ENCODE measurements at places on chromosomes 3 and 15. TPM values are rescaled to one million over a fixed set of nuclear protein-coding genes. Genes with fewer than 3 reads are reported as not detected.

Gene ZNF501
- 6.0 TPM for total RNA-seq

Gene FGF7
- total RNA-seq: not detected

Gene SAXO2
- total RNA-seq: 0.97 TPM

Gene SLC27A2
- 18.6 TPM for total RNA-seq

Gene UBE2E2
- total RNA-seq: 0.92 TPM

Gene SLITRK3
- total RNA-seq: not detected

Gene NR1I2
- total RNA-seq: 0.38 TPM

Gene CFAP44
- total RNA-seq: 5.3 TPM

Gene CACNA2D3
- not detected for total RNA-seq

- no peak for DNase-seq
- H3K4me3 ChIP-seq: no peak overlapping the region
- H3K36me3 ChIP-seq: peaks cover 3% of the 10 kb centered on the region
- H3K4me1 ChIP-seq: peaks cover 6% of the 10 kb centered on the region
- no peak overlapping the region for H3K27ac ChIP-seq
Observed at GRCh38 chr3:75782506-75782905, 2.8 kb downstream of the ZNF717 start.

DNA sequence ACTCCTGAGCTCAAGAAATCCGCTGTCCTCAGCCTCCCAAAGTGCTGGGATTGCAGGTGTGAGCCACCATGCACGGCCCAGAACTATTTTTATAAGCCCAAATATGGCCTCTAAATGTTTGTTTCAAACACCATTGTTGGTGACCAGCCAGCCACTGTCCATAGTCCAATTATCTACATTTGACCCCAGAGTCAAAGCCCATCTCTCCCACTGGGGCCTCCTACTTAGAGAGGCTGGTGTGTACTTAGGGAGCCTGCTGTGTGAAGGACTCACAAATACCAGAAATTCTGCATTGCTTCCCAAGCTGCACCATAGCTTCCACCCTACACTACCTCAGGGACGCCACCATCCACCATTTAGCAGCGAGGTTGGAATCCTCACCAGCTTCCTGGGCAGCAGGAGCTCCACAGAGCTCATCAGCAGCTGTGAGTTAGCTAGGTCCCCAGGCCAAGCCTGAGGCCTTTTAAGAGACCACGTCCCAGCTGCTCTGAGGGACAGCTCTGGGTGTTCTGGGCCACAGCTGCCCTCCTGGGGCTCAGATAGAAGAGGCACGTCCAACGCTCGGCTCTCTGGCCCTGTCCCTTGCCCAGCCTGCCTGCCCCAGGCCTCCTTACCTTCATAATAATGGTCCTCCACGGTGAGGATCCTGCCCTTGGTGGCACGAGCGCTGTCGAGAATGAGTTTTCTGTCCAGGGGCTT is 29.5 kb downstream of the TKT start:
- no peak for DNase-seq
- H3K4me3 ChIP-seq: no peak overlapping the region
- H3K27ac ChIP-seq: no peak overlapping the region

DNA sequence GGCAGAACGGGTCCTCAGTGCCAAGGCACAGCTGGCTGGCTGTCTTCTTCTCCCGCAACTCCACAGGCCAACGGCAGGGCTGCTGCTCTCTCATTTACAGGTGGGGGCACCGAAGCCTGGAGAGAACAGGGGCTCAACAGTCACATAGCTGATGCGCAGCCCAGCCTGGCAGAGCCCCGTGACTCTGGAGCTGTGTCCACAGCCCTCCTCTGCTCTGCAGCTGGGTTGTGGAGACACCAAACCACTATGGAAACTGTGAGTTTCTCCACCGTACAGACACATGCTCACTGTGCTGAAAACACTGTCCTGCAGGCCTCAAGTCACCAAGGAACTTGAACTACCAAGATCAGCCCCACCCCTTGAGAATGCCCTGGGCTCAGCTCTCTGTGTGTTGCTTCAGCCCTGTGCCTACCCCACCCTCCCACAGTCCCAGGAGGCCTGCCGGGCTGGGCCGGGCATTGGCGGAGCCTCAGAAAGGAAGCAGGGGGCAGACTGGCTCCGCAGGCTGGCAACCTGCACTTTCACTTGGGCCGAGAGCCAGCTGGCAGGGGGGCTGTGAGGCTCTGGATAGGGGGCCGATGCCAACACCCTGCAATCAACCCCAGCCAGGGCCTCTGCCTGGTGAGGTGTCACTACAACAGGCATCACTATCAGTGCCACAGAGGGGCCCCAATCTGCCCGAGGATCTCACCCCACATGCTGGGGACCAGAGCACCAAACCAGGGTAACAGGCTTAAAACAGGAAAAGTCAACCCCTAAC is 113.7 kb upstream of the RPL32 start:
- H3K36me3 ChIP-seq: no peaks in the 10 kb centered on the region
- no peaks in the 10 kb centered on the region for H3K27me3 ChIP-seq
- H3K4me3 ChIP-seq: no peak overlapping the region
- no peak for DNase-seq

DNA sequence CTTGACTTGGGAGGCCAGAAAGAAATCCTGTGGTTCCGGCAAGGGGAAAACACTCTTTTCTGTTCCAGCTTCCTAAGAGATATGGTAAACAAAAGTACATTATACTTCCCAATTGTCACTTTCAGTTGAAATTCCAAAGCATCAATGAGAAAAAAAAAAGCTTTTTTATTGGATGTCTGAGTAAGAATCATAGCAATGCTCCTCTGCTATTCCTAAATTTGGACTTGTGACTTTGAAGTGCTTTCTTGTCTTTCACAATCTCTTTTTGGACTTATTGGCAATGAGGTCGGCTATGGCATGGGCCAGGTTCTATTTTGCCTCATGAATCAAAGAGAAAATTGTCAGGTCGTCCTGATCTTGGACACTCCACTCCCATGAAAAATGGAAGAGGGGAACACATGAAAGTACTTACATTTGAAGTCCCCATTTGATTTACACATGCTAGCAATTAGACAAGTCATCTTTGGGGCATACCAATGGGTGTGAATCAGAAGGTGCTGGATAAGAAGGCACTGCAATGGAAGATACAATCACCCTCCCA is 170.5 kb downstream of the GREM1 start:
- H3K4me3 ChIP-seq: no peak overlapping the region
- no peak for DNase-seq
- H3K4me1 ChIP-seq: no peaks in the 10 kb centered on the region
- no peaks in the 10 kb centered on the region for H3K36me3 ChIP-seq
- H3K27me3 ChIP-seq: no peaks in the 10 kb centered on the region

GRCh38 chr3:120753810-120754209 is 11.3 kb downstream of the GTF2E1 start:
- no peak for DNase-seq
- no peaks in the 10 kb centered on the region for H3K4me1 ChIP-seq
- no peak overlapping the region for H3K27ac ChIP-seq
- H3K27me3 ChIP-seq: no peaks in the 10 kb centered on the region
- no peaks in the 10 kb centered on the region for H3K36me3 ChIP-seq

DNA sequence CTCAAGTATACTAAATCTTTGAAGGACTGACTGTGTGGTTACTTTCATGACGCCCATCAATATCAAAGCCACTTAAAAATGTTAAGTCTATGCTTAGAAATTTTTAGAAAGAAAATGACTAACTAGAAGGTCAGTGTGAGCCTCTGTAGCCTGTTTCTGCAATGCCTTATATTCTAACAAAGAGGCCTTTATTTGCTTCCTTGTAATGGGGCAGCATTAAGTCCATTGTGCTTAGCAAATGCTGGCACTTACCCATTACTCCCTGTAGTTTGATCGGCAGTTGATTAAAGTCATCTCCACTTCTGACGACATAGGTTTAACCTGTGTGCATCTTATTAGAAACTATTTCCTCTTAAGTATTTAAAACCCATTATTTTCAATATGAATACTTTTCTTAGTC is 91.6 kb upstream of the FAM98B start:
- no peaks in the 10 kb centered on the region for H3K4me1 ChIP-seq
- H3K36me3 ChIP-seq: no peaks in the 10 kb centered on the region
- no peak overlapping the region for H3K4me3 ChIP-seq

DNA sequence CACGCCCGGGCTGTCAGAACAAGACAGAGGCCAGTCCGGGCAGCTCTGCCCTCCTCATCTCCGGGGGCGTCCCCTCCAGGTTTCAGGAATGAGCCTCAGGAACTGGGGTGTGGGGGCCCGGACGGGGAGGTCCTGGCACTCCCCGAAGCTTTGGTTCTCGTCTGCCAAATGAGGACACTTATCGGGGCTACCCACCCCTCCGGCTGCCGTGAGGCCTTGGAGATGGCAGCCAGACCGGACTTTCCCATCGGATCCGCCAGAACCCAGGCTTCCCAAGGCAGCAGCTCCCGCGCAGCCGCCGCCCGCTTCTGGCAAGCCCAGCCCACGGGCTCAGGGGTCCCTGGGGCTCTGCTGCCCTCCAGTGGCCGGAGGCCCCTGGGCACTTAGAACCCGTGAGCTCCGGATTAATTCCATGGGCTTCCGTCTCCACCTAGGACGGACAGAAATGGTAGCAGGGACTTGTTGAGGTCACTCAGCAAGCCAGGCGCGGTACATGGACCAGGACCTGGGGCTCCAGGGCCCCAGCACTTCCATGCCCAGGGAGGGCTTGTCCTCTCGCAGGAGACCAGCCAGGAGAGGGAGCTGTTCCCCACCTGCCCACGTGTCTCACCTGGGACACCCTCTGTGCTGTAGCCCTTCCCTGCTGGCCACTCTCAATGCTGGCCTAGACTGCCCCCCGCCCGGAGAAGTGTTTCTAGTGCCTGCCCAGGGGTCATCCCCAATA is 89.4 kb downstream of the LINGO1 start:
- no peaks in the 10 kb centered on the region for H3K36me3 ChIP-seq
- peaks cover 13% of the 10 kb centered on the region for H3K4me1 ChIP-seq
- peak overlapping the region; percentile 77 for H3K4me3 ChIP-seq
- no peaks in the 10 kb centered on the region for H3K27me3 ChIP-seq
- DNase-seq: peak; percentile 69

DNA sequence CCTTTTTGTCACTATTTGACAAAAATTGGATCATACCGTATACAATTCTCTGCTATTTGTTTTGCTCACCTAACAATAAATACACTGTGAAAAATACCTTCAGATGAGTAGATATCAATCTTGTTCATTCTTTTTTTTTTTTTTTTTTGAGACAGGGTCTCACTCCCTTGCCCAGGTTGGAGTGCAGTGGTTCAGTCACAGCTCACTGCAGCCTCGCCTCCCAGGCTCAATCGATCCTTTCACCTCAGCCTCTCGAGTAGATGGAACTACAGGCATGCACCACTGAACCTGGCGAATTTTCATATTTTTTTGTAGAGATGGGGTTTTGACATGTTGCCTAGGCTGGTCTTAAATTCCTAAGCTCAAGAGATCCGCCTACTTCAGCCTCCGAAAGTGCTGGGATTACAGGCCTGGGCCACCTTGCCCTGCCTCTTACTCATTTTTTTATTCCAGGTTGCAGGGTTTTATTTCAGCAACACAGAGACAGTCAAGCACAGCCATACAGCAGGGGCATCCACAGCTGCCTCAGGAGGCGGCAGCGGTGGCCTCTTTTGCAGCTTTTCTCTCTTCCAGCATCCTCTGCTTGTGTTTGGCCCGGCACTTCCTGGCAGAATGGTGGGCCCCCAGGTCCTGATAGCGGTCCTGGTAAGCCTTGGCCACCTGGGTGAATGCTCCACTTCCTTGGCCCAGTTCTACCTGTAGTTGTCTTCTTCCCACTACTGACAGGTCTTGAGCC is 51.2 kb upstream of the CGNL1 start:
- no peak overlapping the region for H3K4me3 ChIP-seq
- DNase-seq: no peak
- no peaks in the 10 kb centered on the region for H3K27me3 ChIP-seq
- no peaks in the 10 kb centered on the region for H3K4me1 ChIP-seq

- H3K4me3 ChIP-seq: no peak overlapping the region
- no peaks in the 10 kb centered on the region for H3K36me3 ChIP-seq
- no peak for DNase-seq
- no peaks in the 10 kb centered on the region for H3K27me3 ChIP-seq
- no peaks in the 10 kb centered on the region for H3K4me1 ChIP-seq
- H3K27ac ChIP-seq: no peak overlapping the region
Observed at GRCh38 chr3:132325103-132325606, 7.9 kb downstream of the ACP3 start.

DNA sequence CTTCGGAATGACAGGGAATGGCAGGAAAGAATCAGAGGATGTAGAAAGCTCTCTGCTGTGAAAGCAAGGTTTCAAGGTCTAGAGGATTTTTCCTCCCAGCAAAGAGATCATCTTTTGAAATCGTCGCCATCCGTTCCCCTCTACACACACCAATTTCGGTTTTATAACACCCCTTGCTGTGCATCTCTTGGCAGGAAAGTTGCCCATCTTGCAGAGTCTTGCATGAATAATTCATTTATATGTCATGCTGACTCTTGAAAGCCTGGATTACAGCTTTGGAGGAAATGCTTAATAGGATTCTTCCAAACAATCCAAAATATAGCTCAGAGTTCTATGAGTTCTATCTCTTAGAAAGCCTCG is 262.7 kb downstream of the CHL1 start:
- no peaks in the 10 kb centered on the region for H3K4me1 ChIP-seq
- no peaks in the 10 kb centered on the region for H3K36me3 ChIP-seq
- no peak overlapping the region for H3K4me3 ChIP-seq
- no peaks in the 10 kb centered on the region for H3K27me3 ChIP-seq

DNA sequence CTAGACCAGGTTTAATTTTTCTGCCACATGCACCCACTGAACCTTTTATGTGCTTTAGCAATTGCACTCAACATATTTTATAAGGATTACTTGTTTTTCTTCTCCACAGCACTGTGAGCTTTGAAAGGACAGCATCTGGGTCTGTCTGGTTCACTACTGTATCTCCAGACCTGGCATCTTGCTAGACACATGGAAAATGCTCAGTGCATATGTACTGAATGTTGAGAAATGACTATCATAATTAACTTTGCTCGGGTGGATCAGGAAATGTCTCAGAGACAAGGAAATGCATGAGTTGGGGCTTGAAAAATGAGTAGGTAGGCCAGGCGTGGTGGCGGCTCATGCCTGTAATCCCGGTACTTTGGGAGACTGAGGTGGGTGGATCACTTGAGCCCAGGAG is 40.2 kb downstream of the DOCK3 start:
- no peak overlapping the region for H3K4me3 ChIP-seq
- no peaks in the 10 kb centered on the region for H3K4me1 ChIP-seq
- H3K27me3 ChIP-seq: no peaks in the 10 kb centered on the region
- H3K27ac ChIP-seq: no peak overlapping the region

- H3K4me3 ChIP-seq: no peak overlapping the region
- H3K4me1 ChIP-seq: no peaks in the 10 kb centered on the region
- no peak for DNase-seq
- H3K36me3 ChIP-seq: no peaks in the 10 kb centered on the region
Observed at GRCh38 chr3:41915353-41915752, 46.5 kb downstream of the ULK4 start.

DNA sequence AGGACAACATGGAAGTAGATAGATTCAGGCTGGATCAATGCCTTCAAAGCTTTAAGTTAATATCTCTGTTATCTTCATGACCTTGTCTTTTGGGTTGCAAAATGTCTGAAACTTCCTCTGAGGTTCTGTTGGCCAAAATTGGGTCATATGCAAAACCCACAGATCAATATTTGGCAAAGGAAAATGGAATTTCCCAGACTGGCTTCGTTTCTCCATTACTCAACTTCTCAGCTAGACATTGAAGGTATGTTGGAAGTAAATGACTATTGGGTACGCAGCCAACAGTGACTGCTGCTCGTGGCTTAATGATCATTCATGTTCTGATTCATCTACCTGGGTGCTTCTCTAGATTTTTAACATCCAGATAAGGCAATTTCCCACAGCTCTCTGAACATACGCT is 675.4 kb upstream of the SGO1 start:
- H3K4me1 ChIP-seq: no peaks in the 10 kb centered on the region
- no peak overlapping the region for H3K4me3 ChIP-seq
- H3K36me3 ChIP-seq: no peaks in the 10 kb centered on the region
- no peak for DNase-seq

GRCh38 chr3:66520724-66521123 is 19.9 kb upstream of the LRIG1 start:
- no peaks in the 10 kb centered on the region for H3K27me3 ChIP-seq
- no peak overlapping the region for H3K27ac ChIP-seq
- no peak for DNase-seq
- H3K36me3 ChIP-seq: no peaks in the 10 kb centered on the region
- no peak overlapping the region for H3K4me3 ChIP-seq

Data from CD8-positive, alpha-beta memory T cell (primary cell).